ENCODE measurements at places on chromosomes 3 and 15. TPM values are rescaled to one million over a fixed set of nuclear protein-coding genes. Genes with fewer than 3 reads are reported as not detected.
A peak's percentile ranks its signal among the peaks of the same experiment; 100 is the strongest.

GRCh38 chr3:53941950-53942349, 50.3 kb upstream of the SELENOK start:
- DNase-seq, result no peak

DNA sequence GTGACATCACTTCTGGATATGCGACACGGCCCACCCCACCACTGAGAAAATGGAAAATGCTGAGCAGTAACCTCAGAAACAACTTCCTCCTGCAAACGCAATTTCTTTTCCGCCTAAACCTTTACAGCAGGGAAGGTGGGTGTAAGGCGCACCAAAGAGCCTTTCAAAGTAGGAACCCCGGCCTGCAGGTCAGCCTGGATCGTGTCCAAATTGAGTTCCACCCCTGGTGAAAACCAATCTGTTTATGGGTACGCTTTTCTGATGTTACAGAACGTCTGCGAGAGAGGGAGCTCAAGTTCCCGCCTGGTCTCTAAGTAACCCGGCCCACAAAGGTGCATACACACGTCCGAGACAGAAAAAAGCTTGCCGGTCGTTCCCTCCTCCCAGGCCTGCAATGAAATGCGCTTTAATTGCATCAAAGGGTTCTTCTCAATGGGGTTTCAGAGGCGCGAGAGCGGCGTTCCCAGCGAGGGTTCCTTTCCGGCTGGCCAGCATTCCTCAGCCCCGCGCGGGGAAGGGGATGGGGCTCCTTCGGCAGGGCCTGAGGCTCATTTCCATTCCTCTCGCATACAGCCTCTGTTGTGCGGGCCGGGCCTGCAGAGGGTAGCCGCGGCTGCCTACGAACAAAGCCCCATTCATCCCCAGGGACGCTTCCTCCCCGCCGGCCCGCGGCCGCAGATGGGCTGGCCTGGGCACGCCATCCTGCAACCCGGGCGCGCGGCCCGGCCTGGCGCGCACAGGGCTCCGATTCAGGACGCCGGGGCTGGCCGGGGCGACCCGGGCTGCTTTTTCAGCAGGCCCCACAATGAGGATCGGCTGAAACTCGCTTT, 138.1 kb downstream of the TMCO5A start:
- DNase-seq, result peak; percentile 12

- DNase-seq, result no peak
Measured at GRCh38 chr3:174675406-174675805, 183.7 kb upstream of the NAALADL2 start.

GRCh38 chr15:63940966-63941620, 105.2 kb downstream of the DAPK2 start:
- no peak for DNase-seq

The IQCF5 gene
- not detected for total RNA-seq

Data from activated CD4-positive, alpha-beta T cell treated with anti-CD3 and anti-CD28 coated beads, Interleukin-2, amount 10 ng/mL, durations not matched to agents 7 days and 5 days (primary cell).